ENCODE measurements at places on chromosomes 5 and 9.

DNA sequence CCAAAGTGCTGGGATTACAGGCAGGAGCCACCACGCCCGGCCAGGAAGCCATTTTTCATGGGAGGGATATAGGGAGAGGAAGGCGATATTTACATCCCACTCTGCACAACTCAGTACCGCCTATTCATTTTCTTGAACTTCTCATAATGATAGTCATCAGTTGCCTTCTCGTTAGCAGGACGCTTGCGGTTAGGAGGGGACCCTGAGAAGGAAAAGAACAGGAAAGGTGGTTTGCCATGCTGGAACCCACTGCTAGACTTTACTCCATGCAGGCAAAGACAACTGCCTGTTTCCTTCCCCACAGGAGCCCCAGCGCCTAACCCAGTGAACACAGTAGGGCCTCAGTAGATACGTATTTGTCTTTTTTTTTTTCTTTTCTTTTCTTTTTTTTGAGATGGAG, 4.1 kb upstream of the TOR1A start:
- DNase-seq = no peak

GRCh38 chr5:89302102-89302891, 419.3 kb upstream of the MEF2C start:
- DNase-seq = no peak

- no peak for DNase-seq
Observed at GRCh38 chr5:7317751-7318150, 78.2 kb upstream of the ADCY2 start.

- no peak for DNase-seq
Observed at GRCh38 chr5:37520811-37521210, 141.7 kb downstream of the WDR70 start.

DNA sequence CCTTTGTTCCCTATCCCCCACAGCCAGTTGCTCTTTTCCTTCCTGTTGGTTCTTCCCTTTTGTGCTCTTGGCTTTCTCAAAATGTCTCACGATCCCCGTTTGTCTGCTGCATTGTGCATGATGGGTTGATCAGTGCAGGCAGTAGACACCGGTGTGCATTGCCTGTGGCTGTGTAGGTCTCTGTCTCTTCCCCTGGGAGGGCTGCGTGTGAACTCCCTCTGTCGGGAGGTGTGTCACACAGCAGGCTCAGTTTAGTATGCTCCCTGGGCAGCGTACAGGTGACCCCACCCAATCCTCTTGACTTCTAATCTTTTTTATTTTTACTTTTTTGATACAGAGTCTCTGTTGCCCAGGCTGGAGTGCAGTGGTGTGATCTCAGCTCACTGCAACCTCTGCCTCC, 265.3 kb downstream of the FSTL4 start:
- no peak for DNase-seq

- peak; percentile 37 for DNase-seq
Observed at GRCh38 chr5:60540856-60541805, 158.8 kb downstream of the DEPDC1B start.

DNA sequence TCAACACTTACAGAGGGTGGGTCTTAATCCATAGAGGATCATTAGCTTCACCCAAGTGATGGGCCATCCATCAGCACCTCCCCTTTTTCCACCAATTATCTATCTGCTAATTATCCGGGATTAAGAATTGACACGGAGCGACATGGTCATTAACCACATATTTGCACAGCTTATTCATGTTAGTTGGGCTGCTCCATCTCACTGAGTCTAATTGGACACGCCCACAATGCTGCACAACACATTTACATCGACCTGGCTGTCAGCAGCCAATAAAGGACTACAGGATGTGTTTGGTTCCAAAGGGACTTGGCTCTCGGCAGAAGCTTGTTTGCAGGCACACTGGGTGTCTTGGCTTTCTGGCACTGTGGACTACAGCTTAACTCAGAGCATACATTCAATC, 21.6 kb downstream of the FOXE1 start:
- DNase-seq = no peak

DNA sequence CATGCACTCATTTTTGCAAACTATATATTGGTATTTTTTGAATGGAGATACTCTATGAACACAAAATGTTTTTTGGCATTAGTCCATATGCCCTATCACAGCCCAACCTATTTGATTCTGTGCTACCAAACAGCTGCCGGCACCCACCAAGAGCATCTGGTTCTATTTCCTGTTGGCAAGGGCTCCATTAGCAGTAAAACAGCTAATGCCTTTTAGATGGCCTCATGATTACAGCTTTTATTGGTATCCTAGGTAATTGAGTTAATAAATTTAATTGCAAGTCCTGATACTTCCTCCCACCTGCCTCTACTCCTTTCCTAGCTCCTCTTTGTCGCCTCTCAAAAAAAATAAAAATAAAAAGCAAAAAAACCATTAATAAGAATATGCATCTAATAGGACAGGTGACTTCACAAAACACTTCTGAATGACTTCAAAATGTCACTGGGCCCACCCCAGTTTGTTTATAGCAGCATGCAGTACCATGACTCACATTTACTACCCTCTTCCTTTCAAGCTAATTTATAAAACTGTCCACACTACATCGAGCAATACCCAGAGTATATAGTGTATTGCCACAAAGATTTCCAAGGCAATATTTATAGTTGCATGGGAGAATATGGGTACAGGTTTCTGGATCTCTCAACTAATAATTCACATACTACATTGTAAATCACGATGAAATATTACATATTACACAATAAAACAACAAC, 620.4 kb downstream of the SLCO4C1 start:
- no peak for DNase-seq

DNA sequence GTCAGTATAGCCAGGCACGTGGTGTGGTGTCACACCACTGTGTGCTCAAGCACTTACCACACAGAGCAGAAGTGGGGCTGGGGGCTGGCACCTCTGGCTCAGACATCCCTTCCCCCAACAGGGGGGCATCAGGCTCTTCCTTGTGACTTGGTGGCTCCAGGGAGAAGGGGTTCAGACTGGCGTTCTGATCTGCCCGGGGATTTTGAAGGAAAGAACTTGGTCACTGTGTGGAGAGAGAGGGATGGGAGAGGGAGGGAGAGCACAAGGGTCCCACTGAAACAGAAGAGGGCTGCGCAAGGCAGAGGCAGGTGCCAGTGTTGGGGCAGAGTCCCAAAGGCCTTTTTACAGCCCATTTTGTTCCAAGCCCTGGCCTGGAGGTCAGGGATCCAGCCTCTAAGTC, 109.7 kb upstream of the ALDH1B1 start:
- no peak for DNase-seq

- no peak for DNase-seq
Observed at GRCh38 chr5:124661317-124662141, 84.9 kb downstream of the ZNF608 start.

DNA sequence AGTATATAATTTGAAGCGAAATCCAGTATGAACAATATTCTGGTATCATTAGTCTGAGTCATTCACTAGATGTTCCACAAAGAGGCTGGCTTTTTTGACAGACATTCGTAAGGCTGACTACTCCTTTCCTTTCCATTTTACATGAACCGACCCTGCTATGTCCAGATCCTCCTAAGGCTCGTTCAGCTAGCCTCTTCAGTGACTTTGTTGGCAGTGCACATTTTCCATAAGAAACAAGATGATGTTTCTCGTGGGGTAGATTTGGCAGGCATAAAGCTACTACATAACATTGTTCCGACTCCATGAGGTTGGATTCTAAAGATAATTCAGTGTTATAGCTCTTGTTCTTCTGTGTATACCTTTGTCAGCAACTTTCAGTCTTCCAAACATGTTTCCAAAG, 49.0 kb downstream of the ZNF462 start:
- no peak for DNase-seq

DNA sequence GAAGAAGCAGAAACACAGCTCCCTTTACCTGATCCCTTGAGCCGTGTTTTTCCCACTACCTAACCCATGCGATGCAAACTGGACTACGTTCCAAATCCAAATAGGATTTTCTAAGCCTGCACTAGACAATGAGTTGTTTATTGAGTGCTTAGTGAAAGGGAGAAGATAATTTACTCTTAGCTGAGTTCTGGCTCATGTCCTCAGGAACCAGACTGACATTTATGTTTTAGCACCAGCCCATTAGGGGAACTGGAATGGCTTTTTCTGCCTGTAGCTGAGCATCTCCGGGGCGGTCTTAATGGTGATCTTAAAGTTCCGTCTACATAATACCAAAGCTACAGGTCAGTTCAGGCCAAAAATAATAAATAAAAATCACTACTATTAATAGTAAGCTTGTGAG, 81.5 kb downstream of the SH3TC2 start:
- no peak for DNase-seq

GRCh38 chr5:72539038-72539437, 31.8 kb upstream of the ZNF366 start:
- DNase-seq = no peak

- DNase-seq = no peak
Observed at GRCh38 chr5:51544031-51544785, 161.0 kb downstream of the ISL1 start.

DNA sequence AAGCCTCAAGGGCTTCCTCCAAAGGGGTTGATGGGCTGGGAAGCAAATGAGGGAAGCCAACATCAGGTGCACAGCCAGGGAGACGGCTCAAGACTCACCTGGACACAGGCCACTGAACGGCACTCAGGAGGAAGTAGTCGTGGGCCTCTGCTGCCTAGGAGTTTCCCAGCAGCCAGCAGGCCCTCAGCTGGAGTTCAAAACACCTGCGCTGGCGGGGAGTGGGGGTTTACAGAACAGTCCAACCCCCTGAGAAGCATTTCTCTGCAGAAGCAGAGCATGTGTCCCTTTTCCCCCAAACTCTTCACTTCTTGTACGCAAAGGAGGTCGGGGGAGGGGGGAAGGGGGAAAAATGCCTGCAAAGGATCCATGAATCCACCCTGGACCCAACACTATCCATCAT, 2.3 kb downstream of the WHRN start:
- DNase-seq = no peak

- peak; percentile 2 for DNase-seq
Observed at GRCh38 chr9:134570151-134570621, 71.4 kb upstream of the COL5A1 start.

GRCh38 chr9:73743826-73744225, 592.2 kb downstream of the ANXA1 start:
- DNase-seq = no peak

GRCh38 chr5:90020575-90021538, 388.7 kb downstream of the CETN3 start:
- no peak for DNase-seq

- DNase-seq = no peak
Observed at GRCh38 chr9:124007565-124008302, 3.8 kb upstream of the LHX2 start.

DNA sequence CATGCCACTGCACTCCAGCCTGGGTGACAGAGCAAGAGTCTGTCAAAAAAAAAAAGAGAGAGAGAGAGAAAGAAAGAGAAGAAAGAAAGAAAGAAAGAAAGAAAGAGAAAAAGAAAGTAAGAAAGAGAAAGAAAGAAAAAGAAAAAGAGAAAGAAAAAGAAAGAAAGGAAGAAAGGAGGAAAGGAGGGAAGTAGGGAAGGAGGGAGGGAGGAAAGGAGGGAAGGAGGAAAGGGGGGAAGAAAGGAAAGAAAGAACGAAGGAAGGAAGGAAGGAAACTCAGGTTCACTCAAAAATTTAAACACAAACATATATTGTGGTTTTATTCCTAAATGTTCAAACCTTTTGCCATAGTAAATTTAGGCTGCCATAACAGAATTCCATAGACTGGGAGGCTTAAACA, 453.0 kb downstream of the SLCO4C1 start:
- DNase-seq = no peak

DNA sequence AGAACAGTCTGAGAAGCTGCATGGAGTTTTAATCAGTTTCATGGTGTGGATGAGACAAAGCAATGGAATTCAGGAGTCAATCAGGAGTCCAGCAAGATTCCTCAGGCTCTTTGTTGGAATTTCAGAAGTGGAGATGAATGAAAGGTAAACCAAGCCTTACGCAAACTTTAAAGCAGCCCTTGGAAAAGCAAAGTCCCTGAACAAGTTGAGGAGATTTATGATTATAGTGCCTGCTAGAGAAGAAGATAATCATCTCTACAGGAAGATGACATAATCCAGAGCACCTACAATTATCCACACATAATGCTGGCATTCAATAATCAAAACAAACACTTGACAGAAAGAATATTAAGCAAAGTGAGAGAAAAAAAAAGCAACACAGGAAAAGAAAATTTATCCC, 1380.1 kb upstream of the NUDT12 start:
- no peak for DNase-seq

- DNase-seq = no peak
Observed at GRCh38 chr9:10274175-10274574, 338.6 kb downstream of the PTPRD start.

- DNase-seq = no peak
Observed at GRCh38 chr5:136193322-136193935, 467 bp upstream of the SMIM32 start.

DNA sequence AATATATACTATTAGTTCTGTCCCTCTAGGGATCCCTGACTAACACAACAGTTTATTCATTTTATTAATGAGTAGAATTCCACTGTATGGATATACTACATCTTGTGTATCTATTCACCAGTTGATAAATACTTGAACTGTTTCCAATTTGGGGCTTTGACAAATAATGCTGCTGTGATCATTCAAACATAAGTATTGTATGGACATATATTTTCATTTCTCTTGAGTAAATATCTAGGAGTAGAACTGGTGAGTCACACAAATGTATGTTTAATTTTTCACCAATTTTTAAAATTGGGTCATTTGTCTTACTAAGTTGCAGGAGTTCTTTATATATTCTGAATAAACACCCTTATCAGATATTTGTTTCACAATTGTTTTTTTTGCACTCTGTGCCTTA, 149.1 kb downstream of the FBXL17 start:
- no peak for DNase-seq

DNA sequence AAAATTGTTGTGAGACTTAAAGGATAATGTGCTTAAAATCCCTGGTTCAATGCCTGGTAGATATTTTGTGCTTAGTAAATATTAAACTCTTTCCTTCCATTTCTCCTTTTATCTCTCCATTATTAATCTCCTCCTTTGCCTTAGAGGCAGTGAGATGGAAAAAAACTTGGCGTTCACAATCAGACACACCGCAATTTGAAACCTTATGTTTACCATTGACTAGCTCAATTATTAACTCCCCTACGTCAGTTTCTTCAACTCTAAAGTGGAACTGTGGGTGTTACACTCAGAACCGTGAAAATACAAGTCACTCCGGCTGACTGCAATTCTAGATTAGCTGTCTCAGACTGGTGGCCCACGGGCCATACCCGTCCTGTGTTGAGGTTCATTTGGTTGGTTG, 327.2 kb downstream of the DEPDC1B start:
- no peak for DNase-seq

DNA sequence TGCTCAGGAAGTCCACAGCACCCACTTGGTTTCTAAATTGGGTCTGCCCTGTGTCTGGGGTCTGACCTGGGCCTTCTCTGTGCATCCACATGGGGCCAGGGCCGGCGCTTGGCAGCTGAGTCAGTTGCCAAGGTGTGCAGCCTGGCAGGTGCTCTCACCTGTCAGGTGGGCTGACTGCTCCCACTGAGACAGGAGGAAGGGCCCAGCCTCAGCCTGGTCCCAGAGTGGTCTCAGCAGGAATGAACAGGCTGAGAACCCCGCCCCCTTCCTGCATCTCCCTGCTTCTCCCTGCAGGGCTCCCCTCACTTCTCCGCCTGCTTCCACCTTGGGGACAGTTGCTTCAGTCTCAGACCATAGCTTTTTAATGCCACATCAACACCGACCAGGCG, 60.5 kb downstream of the BARX1 start:
- no peak for DNase-seq
